ENCODE measurements at places on chromosomes 4 and X.

DNA sequence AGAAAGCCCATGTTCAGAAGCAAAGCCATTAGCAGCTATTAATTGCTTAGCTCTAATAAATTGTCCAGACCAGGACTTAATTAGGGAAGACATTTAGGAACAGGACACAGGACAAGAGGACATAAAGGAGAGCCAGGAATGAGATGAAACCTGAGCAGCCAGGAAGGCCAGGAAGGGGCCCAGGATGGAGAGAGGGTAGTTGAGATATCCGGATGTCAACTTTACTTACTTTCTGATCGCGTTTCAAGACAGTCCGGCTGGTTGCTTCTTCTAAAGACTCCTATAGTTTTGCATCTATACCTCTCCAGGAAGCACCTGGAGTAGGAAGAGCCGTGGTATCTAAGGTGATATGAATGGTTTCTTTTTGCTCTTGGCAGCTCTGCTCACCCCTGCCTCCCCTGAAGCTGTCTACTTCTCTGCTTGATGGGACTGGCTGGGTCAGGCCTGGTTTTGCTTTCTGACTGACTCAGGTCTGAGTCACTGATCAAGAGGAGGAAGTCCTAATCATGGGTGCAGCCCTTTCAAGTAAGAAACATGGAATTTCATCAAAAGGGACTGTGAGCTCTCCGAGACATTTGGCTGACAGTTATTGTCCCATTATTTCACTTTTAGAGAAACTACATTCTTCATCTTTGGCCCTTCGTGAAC lies 733.3 kb downstream of the RPA4 start:
- DNase-seq, result no peak

DNA sequence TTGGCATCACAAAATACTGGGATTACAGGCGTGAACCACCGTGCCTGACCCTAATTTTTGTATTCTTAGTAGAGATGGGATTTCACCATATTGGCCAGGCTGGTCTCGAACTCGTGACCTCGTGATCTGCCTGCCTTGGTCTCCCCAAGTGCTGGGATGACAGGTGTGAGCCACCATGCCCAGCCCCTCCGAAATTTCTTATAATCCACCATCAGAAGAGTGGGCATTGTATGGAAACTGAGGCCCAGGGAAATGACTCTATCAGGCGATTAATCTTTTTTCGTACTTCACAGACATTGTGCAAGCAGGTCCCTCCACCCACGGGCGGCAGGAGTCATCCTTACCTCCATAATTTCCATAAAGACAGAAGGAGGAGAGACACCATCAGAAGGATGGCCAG lies 16.0 kb downstream of the CRLF2 start:
- DNase-seq, result no peak

DNA sequence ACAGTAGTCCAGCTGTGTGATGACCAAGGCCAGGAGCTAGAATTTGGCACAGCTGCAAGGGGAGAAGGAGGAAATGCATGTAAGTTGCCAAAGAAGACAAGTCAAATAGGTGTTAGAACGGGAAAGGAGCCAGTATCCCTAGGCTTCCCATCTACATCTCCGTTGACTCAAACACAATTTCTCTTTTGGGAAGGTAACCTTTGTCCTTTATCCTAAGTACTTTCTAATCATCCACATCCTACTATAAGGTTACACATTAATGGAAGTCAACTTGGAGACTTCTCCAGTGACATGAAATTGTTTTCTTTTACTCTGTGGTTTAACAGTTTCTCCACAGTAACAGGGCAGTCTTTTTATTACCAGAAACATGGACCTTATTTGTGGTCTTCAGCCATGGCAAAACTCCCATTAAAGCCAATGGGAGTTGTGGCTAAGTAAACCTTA lies 620.0 kb downstream of the ANKRD50 start:
- no peak for DNase-seq

GRCh38 chr4:83417566-83417965 lies 38.1 kb downstream of the HELQ start:
- DNase-seq, result no peak
